ENCODE measurements at places on chromosomes 12 and 14.

DNA sequence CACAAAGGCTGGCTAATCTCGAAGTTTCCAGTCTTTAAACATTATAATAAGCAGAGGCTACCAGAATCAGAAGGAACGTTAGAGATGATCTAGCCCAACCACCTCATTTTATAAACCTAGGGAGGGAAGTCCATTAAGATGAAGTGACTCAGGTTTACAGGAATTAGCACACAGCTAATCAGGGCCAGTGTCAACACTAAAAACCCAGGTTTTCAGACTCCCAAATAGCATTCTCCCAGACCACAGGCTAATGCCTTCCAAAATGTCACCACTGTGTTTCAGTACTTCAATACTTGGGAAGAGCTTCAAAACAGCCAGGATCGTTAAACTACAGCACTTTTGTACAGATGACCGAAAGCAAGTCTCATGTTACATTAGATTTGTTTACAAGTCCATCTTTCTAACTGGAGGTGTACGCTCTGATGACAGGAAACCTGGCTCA, 89.2 kb downstream of the FOXN3 start:
- peak; percentile 39 for DNase-seq

GRCh38 chr12:24821691-24822090, 127.2 kb downstream of the BCAT1 start:
- DNase-seq = peak; percentile 11

- DNase-seq = peak; percentile 77
These were observed 106.8 kb downstream of the ZFC3H1 start for GRCh38 chr12:71556875-71557274.

DNA sequence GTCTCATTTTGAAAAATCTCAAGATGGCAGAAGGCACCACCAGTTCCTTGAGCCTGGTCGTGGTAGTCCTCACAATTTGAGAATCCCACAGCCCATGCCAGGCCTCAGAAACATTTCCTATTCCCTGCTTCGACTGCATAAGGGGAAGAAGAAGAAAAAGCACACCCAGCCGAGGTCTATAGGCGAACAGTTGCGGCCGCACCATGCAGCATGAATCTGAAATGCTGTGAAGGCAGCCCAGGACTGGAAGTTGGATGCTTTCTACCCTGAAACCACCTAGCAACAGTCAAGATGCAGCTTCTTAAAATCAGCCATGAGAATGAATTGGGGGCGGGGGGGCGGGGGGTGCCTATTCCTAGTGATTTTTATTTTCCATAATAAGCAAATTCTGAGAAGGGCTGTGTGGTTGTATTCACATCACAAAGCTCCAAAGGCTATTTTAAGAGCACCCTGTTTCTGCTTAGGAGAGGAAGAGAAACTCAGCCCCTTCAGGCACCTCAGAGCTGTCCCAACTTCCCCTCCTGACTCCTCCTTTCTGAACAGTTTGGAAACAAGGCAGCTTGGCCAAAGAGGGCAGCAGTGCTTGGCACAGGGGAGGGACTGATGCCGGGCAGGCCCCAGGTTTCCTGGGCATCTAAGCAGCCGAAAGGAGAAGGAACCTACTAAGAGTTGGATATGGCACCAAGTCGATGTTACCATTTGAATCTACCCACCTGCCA, 172.5 kb upstream of the FOXN3 start:
- DNase-seq = no peak

- no peak for DNase-seq
These were observed 56.4 kb downstream of the TMCC3 start for GRCh38 chr12:94593822-94594442.

GRCh38 chr14:56659378-56659777, 79.8 kb downstream of the TMEM260 start:
- no peak for DNase-seq

DNA sequence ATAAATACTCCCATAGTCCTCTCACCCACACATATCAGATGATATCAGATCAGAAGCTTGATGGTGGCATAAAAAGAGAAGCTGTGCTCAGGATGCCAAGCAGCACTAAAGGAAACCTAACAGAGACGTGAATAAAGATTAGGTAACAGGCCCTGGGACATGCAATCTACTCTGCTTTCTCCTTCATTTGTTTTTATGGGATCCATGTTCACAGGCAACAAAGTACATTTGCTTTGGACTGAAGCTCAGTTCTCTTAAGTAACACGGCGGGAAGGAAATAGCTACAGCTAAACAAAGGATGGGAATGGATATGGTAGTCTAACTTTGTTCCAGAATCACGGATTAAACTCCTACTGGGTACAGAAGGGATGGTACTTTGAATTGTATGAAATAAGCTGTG, 119.5 kb downstream of the TTC7B start:
- DNase-seq = no peak

DNA sequence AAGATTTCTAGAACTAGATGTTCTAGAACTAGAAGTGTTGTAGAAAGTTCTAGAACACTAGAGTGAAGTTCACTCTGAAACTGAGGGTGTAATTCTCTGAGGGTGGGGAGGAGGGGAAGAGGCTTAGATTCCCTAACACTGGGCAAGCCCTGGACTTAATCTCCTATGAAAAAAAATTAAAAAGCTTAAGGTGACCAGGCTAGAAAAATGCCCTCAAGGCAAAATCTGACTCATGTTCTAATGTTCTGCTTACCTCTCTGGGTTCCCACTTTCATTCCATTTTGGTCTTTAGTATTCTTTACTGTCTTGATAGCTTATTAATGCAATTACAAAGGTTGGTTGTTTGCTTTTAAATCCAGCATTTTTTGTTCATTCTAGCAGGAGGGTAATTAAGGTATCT, 101.5 kb downstream of the KICS2 start:
- DNase-seq = no peak

- peak; percentile 71 for DNase-seq
These were observed 106.3 kb downstream of the PTCSC3 start for GRCh38 chr14:36070031-36070719.

DNA sequence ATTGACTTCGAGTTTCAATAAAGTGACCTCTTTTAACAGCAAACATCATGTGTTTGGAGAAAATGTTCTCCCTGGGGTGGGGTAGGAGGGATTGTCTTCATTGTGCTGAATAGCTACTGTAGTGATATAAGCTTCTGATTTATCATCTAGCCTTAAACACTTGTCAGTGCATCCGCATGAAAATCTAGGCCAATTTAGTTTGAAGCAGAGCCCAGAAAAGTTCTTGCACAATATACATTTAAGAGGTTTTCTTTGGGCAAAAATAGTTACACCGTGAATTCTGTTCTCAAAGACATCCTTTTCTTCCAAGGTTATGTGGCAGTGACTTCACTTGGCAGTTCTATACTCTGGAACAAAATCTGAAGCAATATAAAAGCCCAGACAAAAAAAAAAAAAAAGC, 136.0 kb upstream of the IFNG-AS1 start:
- DNase-seq = no peak

DNA sequence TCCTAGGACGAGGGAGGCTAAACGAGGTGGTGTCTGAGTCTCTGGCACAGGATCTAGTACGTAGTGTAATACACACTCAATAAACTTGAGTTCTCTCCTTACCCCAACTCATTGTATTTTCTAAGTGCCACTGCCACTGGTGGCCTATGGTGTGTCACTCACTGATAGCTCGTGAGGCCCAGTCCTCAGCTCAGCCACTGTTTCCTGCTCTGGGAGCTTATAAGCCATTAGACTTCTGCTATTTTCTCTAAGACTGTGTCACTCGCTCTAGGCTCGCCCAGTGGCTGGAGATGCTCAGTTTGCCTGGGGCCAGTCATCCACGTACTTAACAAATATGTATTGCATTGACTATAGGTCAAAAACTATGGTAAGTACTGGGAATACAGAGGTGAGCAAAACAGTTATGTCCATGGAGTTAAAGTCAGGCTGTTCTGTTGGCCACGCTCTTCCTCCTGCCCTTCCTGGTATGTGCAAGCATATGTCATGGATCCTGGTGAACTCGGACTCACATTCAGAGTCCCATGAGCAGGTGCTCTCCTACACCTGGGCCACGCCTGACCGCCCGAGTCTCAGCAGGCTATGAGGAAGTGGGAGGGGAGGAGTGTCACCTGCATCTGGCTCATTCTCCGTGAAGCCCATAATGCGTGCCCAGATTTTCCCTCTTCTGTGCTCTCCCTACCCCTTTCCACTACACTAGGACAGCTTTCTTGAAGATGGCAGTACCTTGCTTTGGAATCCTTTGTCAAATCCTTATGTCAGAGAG, 41.6 kb downstream of the DEGS2 start:
- no peak for DNase-seq

GRCh38 chr12:115072712-115073111, 388.7 kb upstream of the TBX3 start:
- DNase-seq = no peak

DNA sequence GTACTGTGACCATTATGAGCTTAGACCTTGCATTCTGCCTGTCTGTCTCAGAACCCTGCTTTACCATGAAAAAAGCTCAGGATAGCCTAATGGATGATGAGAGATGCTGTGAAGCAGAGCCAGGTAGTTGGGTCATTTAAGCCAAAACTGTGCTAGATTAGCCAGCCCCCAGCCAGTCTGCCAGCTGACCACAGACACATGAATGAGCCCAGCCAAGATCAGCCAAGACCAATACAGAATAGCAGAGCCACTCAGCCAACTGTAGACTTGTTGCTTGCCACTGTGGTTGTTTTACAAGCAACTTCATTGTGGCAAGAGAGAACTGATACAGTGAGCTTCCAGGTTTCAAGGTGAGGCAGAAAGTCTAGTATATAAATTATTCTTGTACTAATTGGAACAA, 12.8 kb upstream of the UTP20 start:
- DNase-seq = no peak

DNA sequence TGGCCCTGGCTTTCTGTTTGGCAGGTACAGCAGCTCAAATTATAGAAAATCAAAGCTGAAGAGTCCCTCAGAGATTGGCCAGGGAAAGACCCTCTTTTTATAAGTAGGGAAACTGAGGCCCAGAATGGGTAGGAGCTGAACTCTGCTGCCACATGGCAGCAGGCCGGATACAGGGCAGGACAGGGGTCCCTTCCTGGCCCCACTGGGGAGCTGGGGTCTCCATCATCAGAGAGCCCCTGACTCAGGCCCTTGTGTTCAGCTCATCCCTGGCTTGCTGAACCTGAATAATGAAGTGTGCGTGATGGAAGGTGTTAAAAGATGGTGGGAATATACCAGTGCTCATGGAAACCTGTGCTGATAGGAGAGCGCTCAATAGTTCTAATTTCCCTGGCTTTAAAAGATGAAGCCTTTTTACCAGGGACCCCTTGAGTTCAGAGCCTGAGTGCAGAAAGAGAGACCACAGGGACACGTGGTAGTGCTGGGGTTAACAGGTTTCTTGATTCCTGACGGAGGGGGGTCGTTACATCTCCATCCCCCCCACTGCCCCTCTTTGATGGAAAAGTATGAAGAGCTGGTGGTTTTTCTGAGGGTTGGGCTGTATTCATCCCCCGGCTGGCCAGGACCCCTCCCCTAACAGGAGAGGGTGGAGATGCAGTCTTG, 4.4 kb downstream of the DLK1 start:
- no peak for DNase-seq

GRCh38 chr12:27703720-27704452, 6.7 kb upstream of the MRPS35 start:
- peak; percentile 64 for DNase-seq

Data from AG08396 (cell line).